Stimulated activated CD4-positive, alpha-beta T cell treated with anti-CD3 and anti-CD28 coated beads, Interleukin-1b, Interleukin-23, amount 100 ng/mL, for 24 hours (primary cell): ENCODE measurements at places on chromosomes 12 and 14.

DNA sequence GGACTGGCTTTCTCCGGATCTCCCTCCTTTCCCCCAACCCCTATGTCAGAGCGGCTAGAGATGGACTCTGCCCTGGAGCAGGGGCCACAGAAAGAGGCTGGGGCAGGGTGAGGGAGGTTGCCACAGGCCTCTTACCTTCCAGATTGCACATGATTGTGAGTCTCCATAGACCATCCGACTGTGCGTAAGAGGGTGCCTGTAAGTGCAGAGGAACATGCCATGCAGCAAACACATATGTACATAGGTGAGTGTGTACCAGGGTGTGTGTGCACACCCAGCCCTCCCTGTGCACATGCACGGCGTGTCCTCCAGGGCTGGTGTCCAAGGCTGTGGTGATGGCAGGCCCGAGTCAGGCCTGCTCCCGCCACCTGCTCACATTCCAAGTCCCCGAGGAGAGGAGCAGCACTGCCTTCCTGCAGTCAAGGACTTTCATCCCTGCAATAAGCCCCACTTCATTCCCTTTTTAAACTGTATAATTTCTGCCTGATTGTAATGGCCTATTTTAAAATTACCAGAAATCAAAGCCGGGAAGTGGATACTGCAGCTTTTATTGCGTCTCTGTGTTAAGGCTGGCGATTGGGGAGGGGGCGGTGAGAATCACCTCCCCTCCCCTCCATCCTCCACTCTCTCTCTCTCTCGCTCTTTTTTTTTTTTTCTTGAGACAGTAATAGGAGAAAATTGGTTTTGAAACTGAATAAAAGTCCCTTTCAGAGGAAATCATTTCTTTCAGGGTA, 28.5 kb downstream of the FAM222A start:
- DNase-seq, result no peak

DNA sequence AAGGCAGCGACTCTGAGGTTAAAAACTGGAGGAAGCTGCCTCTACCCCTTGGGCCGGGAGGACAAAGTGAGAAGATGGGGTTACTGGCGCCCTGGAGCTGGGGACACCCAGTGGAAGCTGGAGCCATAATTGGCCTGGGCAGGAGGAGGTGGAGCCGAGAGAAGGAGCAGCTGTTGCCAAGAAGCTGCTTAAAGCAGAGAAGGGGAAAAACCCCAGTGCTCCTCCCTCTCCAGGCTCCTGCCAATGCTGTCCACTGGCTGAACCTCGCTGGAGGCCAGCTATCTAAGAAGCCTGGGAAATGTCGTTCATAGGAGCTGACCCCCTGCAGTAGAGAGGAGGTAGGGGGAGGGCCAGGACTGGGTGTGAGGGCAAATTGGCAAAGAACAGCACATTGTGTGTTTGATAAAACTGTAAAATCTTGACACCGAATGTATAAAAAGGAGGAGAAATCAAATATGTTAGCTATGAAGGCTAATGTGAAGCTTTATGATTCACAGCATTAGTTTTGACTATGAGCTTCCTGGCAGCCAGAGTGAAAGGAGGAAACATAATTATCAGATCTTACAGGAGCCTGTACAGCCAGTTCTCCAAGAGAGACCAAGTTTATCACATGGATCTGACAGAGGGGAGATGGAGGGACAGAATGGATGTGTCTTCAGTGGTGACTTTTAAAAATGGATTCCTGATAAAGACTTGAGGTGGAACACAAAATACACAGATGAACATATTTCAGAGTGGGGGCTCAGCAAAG, 9.5 kb downstream of the HHIPL1 start:
- no peak for DNase-seq

DNA sequence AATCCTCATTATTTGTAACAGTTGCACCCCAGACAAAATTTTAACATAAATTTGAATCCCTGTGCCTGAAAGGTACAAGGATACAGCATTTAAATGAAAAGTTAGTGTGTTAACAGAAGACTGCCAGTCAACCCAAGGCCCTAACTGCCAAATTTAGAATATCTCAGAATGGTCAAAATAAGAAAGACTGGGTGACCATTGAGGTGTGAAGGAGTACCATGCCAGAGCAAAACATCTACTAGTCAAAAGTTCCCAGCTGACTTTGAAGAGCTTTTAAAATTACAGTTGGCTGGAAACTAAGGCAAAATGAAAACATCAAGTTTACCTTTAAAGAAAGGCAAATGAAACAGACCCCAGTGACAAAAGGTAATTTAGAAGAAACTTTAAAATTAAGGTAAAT, 18.4 kb downstream of the SAV1 start:
- DNase-seq, result no peak

- DNase-seq, result no peak
Observed at GRCh38 chr14:92391726-92392125, 68.8 kb downstream of the SLC24A4 start.

GRCh38 chr12:23484238-23484637, 465.2 kb downstream of the SOX5 start:
- no peak for DNase-seq

DNA sequence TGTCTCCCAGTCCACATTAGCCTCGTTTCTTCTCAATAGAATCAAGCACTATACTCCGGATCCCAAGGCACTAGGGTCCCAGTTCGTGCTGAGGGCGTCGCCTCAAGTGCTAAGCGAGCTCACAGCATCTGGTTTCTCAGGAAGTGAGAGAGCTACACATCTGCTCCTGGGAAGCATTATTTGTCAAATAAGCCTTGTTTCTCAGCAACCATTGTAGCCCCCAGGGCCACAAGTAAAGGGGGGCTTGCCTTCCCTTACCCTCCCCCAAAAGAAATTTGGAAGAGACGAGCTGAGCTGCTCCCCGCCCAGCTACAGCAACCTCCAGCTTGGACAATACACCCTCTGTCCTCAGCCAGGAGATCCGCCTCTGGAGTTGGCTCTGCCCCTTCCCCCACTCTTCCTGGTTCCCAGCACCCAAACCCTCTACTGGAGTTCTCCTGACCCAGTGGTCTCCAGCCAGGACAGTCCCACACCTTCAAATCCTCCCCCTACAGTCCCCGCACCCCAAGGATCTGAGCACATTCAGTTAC, 5.7 kb upstream of the TNS2 start:
- no peak for DNase-seq

DNA sequence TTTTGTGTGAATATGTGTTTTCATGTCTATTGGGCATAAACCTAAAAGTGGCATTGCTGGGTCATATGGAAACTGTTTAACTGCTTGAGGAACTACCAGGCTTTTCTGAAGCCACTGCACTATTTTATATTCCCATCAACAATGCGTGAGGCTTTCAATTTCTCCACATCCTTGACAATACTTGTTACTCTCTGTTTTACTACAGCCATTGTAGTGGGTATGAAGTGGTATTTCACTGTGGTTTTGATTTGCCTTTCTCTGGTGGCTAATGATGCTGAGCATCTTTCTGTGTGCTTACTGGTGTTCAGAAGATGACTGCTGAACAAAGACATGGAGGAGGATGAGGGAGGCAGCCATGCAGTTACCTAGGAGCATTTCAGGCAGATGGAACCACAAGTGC, 13.2 kb upstream of the TDG start:
- DNase-seq, result no peak

- no peak for DNase-seq
Observed at GRCh38 chr12:64791036-64791435, 31.8 kb upstream of the GNS start.

DNA sequence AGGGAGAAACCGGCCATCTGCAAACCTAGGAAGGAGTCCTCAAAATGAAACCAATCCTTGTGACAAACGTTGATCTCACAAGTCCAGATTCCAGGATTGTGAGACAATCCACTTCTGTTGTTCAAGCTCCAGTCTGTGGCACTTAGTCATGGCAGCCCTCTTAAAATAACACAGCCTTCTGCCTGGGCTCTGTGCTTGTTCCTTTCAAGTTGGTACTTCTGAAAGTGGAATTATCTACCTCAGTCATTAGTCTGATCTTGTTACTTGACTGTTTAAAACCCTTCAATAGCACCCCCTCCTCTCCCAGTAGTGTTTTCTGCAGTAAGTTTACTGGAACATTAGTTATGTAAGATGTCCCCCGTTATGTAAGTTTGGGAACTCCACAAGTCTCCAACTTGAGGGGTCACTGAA, 111.0 kb upstream of the HIF1A start:
- DNase-seq, result no peak

GRCh38 chr12:18141048-18141982, 51.3 kb upstream of the RERGL start:
- no peak for DNase-seq

- DNase-seq, result no peak
Observed at GRCh38 chr14:92516966-92517506, 3.5 kb downstream of the RIN3 start.

GRCh38 chr12:52248541-52249461, 15.8 kb downstream of the KRT7 start:
- DNase-seq, result no peak

- DNase-seq, result peak; percentile 42
Observed at GRCh38 chr12:104930388-104931326, 27.4 kb downstream of the SLC41A2 start.

DNA sequence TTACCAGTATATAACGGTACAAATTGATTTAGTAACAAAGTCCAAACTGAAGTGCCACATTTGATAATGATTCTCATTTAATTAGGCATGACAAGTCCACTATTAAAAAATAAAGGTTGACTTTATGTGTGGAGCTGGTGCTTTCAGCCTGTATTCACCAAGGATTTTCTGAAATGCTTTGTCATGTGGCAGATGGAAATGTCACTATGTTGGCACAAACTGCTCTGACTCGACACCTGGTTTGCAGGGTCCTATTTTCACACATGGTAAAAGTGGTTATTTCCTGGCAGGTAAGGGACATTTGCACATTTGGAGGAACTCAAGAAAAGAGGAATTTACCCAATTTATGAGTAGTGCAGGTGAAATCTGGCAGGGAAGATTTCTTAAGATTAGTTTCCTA, 572.6 kb upstream of the MDGA2 start:
- DNase-seq, result no peak

- no peak for DNase-seq
Observed at GRCh38 chr12:18683327-18684013, 54.3 kb downstream of the PLCZ1 start.

- DNase-seq, result peak; percentile 65
Observed at GRCh38 chr12:51323966-51324895, at the start of gene BIN2. BIN2 (minus strand) TSS chr12:51324174; CDS start chr12:51324102, 72 bp downstream.

DNA sequence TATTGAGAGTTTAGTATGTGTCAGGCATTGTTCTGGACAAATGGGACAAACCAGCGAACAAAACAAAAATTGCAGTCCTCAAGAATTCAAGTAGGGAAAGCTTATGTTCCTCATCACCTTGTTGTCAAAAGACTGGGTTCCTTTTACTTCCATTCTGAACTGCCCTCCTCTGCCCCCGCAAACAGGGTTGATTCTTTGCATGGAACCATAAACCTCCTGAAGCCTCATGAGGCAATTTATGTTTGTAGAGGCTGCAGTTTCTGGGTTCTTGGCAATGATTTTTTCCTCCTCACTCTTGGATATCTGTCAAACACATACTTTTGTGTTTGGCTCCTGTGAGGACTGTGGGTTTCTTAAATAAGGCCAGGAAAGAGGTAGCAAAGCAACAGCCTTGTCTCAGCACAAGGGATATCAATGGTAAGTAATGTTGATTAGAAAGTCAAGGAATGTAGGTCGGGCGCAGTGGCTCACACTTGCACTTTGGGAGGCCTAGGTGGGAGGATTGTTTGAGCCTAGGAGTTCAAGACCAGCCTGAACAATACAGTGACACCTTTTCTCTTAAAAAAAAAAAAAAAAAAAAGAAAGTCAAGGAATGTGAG, 13.9 kb downstream of the COPZ1 start:
- no peak for DNase-seq

- no peak for DNase-seq
Observed at GRCh38 chr12:55041345-55042055, 21.7 kb downstream of the NEUROD4 start.

- DNase-seq, result no peak
Observed at GRCh38 chr12:109963743-109964429, 32.3 kb downstream of the GIT2 start.

- no peak for DNase-seq
Observed at GRCh38 chr14:46686652-46687051, 35.1 kb upstream of the RPL10L start.

GRCh38 chr14:52860209-52860608, 68.8 kb upstream of the GNPNAT1 start:
- no peak for DNase-seq
